Hematopoietic multipotent progenitor cell treated with erythropoietin and hydrocortisone succinate and interleukin-3 and kit ligand, for 4 days (in vitro differentiated cells): ENCODE measurements at places on chromosomes 7 and 10.

- DNase-seq, result no peak
Measured at GRCh38 chr7:11613292-11613930, 218.6 kb downstream of the THSD7A start.

DNA sequence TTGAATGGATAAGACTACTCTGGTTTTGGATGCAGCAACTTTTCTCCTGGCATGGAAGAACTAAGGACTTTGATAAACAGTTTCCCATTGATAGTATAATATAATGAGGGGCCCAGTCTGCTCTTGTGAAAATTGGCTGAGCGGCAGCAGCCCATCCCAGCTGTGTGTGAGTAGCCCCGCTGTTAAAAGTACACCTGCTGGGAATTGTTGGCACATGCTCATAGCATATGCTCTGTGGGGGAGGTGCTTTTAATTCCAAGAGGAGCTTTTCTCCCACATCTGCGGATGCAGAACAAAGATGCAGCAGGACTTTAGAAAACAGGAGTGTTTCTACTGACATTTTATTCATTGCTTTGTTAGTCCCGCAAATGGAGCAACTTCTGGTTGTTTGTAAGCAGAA, 19.0 kb downstream of the SRI start:
- DNase-seq, result no peak

DNA sequence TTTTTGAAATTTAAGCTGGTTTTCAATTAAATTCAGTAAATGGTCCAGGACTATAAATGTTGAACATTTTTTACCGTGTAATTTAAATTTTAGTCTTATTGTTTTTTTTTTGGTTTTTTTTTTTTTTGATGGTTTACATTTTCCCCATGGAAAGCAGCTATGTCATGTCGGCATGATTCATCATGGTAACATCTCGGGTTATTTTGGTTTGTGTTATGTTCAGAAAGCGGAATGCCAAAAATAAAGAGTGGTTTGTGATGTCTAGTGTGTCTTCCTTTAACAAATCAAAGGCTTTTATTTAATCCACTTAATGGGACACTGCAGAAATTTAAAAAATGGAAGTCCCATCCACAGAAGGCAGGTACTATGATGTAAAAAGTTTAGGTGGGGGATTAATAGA, 58.5 kb downstream of the TRUB1 start:
- no peak for DNase-seq

GRCh38 chr7:139252451-139252850, 21.4 kb downstream of the UBN2 start:
- DNase-seq, result no peak

- peak; percentile 10 for DNase-seq
Measured at GRCh38 chr7:120799813-120800475, 58.0 kb downstream of the TSPAN12 start.

- DNase-seq, result no peak
Measured at GRCh38 chr10:89330537-89331212, 2.9 kb downstream of the IFIT3 start.

DNA sequence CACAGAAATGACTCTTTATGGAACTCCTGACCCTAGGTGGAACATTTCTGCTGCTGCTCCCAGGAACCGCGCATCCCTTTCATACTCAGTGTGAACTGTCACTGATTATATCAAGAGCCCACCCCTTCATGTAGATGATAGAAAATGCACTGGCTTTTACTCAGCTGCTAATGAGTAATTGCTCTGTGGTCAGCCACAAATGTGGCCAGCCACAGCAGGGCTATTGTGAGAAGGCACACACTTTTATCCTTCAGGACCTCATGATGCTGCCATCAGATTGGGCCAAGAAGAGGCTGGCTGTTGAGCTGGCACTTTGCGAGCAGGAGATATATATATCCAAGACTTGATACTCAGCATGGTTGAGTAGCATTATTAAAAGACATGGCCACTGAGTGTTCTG, 124.7 kb downstream of the CFAP58 start:
- peak; percentile 41 for DNase-seq

GRCh38 chr10:89942217-89942616, 240.8 kb downstream of the KIF20B start:
- DNase-seq, result no peak

GRCh38 chr7:130242198-130243014, 24.3 kb upstream of the CPA2 start:
- DNase-seq, result peak; percentile 71

DNA sequence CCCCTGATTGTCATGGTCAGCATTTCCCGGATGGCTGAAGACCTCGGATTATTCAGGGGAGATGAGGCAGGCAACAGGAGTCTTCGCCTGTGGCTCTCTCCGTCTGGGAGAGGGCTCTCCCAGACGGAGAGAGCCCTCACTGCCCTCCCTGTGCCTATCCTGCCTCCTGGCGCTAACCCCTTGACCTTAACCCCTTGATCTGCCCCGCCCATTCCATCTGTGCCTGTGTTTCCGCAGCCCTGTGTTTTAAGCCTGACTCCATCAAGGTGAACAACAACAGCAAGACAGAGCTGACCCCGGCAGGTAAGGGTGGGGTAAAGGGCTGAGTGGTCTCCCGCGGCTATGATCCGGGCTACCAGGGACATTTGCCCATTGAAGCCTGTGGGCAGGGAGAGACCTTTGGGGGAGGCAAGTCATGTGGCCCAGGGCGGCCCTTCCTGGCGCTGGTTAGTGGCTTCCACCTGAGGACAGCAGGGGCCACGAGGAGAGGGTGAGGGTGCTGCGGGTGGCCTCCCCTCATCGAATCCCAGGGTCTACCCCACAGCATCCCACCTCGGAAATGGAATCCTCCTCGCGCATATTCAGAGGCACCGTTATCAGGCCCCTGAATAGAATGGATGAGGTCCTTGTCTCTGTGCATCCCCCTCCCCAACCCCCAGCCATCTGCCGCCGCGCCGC, 4.2 kb upstream of the MUC12 start:
- no peak for DNase-seq

GRCh38 chr7:129825209-129825970, 127.4 kb downstream of the UBE2H start:
- DNase-seq, result peak; percentile 86

DNA sequence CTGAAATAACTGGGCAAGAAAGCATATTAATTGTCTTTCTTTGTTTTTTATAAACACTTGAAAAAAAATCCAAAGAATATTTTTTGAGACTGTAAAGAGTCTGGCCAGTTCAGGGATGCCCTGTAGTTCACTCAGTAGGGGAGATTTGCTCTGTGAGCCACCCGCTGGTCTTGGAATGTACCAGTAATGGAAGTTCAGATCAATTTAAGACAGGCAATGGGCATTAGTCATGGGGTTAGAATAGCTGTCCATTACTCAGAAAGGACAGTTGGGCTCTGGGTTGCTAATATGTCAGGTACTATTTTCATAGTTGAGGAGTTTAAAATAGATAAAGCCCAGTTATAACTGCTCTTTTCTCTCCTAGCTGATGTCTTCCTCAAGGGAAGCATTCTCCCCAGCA, 38.7 kb downstream of the A1CF start:
- DNase-seq, result no peak

DNA sequence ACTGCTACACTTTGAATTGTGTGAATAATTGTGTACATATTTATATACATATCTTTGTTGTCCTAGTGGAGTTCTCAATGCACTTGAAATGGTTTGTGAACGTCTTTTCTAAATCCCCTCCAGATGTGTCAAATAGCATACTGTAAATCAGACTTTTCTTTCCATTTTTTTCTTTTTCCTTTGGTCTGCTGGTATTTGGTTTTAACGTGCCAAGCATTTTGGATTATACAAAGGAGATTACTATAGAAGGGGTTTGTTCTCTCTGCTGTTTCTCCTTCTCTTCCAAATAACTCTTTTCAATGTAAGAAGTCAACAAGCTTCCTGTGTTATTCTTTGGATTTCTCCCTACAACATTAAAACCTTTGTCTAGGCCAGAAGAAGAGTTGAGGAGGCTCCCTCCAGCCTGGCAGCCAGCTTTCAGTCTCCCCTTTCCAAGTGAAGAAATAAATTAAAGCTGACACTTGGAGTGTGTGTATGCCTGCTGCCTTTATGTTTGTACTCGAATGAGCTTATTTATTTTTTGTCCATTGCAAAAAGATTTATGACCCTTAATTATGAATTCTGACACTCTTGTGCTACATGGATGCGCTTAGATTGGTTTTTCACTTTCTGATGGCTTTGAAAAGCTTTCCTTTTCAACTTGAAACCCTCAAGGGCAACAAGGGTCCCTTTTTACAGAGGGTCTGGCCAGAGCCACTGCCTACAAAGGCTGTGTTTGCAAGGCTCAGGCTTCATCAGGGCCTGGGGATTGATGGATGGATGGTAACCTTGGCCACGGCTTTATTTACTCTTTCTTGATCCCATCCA, 107.8 kb downstream of the RAB18 start:
- DNase-seq, result no peak

GRCh38 chr10:108439397-108439796, 1274.9 kb upstream of the SORCS1 start:
- no peak for DNase-seq

DNA sequence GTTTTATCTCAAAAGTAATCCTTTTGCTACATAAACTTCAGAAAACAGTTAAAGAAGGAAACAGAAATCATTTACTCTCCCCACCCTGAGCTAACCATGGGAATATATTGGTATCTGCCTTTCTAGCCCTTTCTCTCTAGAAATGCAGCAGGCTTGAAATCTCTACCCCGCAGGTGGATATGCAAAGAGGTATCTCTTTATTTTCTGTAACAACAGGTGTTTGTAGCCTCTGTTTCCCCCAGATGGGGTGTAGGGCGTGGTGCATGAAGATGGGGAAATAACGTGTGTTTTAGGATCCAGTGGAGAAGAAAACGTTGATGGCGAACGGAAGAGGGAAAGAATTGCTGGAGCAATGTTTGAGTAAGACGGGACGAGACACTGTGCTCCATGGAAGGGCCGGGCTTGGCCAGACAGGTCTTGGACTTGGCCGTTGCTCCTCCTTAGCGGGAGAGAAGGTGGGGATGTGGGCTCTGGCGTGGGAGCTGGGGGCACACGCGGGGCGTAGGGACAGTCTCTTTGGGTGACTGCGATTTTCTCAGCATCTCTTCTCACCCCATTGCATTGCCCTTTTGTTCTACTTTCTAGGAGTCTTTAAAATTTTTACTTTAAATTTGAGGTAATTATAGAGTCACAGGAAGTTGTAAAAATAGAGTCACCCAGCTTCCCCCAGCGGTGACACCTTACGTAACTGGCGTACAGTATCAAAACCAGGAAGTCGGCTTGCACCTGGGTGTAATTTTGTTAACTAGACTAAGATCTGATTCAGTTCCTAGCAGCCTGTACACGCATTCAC, 82.9 kb downstream of the ELFN1 start:
- DNase-seq, result peak; percentile 40

- DNase-seq, result no peak
Measured at GRCh38 chr7:135514856-135515255, 5.0 kb upstream of the CNOT4 start.

- DNase-seq, result no peak
Measured at GRCh38 chr7:91033574-91033973, 230.7 kb upstream of the FZD1 start.

DNA sequence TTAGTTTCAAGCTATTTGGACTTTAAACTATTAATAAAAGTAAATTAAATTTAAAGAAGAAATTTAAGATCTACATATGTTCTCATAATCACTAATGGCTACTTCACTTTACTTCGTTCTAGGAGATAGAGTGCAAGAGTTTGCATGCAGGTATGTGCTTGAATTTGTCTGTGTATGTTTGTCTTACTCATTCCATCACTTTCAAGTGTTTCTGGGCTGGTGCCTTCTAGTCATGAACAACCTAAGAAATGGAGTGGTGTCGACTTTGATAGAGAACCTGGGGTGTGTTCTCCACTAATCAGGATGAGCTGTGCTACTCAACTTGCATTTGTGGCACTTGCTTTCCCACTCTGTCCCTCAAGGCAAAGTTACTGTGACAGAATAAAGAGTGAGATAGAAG, 169.9 kb downstream of the KCND2 start:
- no peak for DNase-seq

DNA sequence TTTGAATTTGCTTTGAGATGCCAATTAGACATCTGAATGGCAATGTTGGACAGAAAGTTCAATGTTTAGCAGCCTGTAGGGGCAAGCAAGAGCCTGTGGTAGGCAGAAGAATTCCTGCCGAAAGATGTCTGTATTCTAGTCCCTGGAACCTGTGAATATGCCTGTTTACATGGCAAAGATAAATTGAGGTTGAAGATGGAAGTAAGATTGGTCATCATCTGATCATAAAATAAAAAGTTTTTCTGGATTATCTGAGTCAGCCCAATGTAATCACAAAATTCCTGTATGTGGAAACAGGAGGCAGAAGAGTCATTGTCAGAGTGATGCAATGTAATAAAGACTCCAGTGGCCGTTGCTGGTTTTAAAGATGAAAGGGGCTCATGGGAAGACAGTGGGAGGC, 430.5 kb downstream of the MDFIC start:
- no peak for DNase-seq

GRCh38 chr10:97150616-97151015, 35.1 kb downstream of the SLIT1 start:
- no peak for DNase-seq

DNA sequence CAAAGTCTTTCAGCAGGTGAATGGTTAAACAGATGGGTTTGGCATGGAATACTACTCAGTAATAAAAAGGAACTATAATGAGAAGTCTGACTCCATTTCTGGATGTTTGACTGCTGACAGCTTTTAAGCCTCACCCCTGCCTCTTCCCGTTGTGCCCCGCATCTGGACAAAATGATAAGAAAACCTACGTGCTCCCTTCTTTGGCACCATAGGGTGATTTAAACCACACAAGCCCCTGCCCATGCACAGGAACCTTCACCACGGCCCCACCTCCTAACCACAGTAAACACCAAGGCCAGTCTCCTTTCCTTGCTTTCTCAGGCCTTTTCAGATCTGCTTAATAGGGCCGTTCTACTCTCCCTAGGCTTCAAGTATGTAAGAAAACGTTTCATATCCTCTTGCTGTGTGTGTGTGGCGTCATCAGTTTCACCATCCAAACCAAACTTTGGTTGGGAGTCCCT, 47.1 kb upstream of the UBN2 start:
- peak; percentile 99 for DNase-seq
